ENCODE measurements at places on chromosomes 3 and 15.

- DNase-seq, result no peak
These were observed 71.5 kb downstream of the IGF2BP2 start for GRCh38 chr3:185753354-185753753.

DNA sequence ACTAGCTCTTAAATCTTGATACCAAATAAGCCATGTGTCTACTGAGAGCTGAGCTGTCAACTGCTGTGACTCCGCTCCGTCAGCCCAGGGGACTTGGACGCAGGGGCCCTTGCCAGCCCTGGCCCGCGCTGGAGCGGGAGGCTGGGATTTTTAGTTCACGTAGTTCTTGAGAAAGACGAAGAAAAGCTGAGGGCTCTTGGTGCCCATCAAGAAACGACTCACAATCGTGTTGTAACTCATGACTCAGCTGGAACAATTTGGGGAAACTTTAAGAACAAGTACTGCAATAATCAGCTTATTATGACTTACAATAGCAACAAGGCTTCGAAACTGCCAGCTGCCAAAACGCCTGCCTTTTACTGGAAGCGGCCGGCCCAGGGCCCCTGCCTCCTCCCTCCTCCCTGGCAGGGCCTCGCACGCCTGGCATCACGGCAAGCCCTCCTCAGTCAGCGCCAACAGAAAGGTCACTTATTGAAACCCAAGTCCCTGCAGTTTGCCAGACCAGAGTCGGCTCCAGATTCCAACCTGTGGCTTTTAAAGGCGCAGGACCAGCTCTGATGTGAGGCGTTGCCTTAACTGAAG is 60.3 kb downstream of the RGMA start:
- DNase-seq, result peak; percentile 98

DNA sequence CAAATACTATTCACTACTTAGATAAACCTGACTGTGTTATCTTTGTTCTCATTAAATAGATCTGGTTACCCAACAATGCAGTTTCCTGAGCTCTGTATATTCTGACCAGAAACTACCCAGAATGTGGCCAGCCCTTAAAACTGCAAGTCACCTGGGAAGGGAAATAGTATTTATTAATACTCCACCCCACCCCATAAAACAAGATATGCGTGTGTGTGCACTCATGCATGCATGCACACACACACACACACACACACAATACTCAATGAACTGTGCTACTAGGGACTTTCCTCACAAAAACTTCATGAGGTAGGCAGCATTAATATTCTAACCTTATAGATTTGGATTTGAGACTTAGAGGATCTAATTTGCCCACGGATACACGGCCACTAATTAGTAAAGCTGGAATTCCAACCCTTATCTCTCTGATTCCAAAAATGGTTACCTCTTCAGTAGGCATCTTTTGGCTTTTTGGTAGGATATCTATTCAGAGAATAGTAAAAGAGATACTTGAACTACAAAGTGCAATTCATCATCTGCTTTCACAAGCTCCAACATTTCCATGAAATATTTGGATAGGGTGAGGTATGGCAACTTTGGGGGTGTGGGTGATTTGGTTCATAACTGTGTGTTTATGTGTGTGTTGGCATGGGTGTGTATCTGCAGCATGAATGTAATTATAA is 197.0 kb upstream of the CFAP20DC start:
- no peak for DNase-seq

GRCh38 chr15:32641517-32642059 is at the start of gene SCG5:
Gene SCG5, plus strand, starts transcription at chr15:32641710. Its CDS starts 1,883 bp downstream, at chr15:32643593.
- DNase-seq, result peak; percentile 63

GRCh38 chr3:148711981-148712666 is 14.4 kb downstream of the AGTR1 start:
- peak; percentile 55 for DNase-seq

DNA sequence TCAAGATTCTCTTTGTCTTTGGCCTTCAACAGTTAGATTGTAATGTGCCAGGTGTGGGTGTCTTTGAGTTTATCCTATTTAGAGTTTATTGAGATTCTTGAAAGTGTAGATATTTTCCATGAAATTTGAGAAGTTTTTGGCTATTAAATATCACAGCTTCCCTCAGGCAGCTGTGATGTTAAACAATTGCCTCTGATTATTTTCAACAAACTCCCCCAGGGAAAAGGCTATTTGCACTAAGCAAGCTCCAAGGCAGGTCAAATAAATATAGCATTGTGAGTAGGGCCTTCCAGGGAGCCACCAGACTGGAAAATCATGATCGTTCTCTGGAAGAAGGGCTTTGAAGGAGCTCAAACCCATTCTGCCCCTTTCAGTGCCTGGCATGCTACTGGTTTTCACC is 107.0 kb downstream of the EEFSEC start:
- DNase-seq, result no peak

DNA sequence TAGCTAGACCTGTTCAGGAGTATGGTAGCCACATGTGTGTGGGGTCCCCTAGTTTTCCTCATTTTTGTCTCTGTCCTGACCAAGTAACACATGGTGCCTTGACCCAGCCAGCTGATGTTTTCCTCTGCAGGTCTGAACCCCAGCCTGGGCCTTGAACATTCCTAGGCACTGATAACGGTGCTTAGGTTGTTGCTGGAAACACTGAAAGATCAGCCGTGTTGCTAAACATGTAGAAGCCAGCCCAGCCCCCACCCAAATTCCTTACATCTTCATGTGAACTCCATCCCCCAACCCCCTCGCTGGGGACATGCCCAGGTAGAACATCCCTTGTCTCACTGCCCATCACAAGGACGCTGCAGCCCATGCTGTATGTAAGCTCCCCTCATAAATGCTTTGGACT is 18.7 kb downstream of the RTP3 start:
- DNase-seq, result no peak

- no peak for DNase-seq
These were observed 32.0 kb downstream of the ANKDD1A start for GRCh38 chr15:64943512-64944225.

- no peak for DNase-seq
These were observed 18.9 kb downstream of the MELTF start for GRCh38 chr3:197010556-197011351.

GRCh38 chr3:10370429-10370828 is 49.5 kb upstream of the SEC13 start:
- DNase-seq, result peak; percentile 71

Data from fibroblast of mammary gland (primary cell).